ENCODE measurements at places on chromosomes 3 and 15. TPM values are rescaled to one million over a fixed set of nuclear protein-coding genes. Genes with fewer than 3 reads are reported as not detected.

The FANCI gene
- 33.7 TPM for total RNA-seq

The FOXB1 gene
- not detected for total RNA-seq

The SECISBP2L gene
- 9.6 TPM for total RNA-seq

The SCN5A gene
- total RNA-seq, result 0.34 TPM
